ENCODE measurements at places on chromosomes 3 and 15. TPM values are rescaled to one million over a fixed set of nuclear protein-coding genes. Genes with fewer than 3 reads are reported as not detected.

DNA sequence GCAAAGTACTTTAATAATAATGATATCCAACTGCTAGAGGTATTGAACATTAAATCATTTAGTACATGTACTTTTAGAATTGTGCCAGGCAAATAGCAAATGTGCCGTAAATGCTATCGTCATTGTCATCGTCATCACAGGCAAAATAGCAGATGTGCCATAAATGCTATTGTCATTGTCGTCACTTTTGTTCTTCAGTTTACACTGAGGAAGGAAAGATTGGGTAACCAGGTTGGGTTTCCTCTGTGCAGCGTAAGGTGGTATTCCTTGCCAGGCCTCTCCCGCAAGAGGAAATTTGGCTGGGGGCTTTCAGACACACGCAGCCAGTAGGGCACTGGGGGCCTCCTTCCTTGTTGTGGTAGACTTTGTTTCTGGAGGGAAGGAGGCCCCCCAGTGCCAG lies 26.4 kb downstream of the ABHD17C start:
- no peak for DNase-seq

- DNase-seq = no peak
These were observed 105.8 kb upstream of the GAP43 start for GRCh38 chr3:115517457-115518050.

GRCh38 chr3:42019144-42019952 lies 57.4 kb upstream of the ULK4 start:
- DNase-seq = no peak

DNA sequence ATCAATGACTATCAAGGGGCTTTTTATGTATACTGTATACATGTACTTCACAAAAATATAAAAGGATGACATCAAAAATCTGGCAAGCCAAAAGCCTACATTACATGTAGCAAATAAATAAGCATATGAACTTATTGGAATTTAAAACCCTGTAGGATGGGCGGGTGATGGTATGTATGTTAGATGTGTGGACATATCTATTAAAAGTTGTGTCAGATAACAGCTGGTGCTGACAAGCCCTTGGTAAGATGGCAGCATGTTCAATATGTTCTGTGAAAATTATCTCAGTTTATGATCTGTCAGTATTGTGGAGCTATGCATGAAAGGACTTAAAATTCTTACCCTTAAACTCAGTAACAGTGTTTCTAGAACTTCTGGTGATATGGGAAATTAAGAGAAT lies 20.1 kb downstream of the CTNNB1 start:
- no peak for DNase-seq

- DNase-seq = peak; percentile 67
These were observed 2.6 kb downstream of the CCDC9B start for GRCh38 chr15:40338041-40338657.

DNA sequence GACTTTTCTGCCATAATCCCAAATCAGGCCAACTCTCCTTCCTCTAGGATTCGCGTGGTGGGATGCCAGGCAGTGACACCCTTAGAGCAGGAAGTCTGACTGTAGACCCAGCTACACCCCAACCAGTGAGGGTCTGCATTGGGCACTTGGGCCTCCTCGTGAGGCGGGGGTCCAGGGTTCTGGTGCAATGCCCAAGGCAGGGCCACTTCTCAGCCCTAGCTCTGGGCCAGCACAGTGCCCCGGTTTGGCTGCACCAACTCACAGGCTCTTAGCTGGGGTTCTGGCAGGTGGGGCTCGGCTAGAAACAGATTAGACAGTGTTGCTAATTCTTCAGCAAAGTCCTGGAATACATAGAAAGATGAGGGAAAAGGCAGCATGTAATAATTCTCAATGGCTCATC lies 12.7 kb downstream of the CDAN1 start:
- DNase-seq = no peak

DNA sequence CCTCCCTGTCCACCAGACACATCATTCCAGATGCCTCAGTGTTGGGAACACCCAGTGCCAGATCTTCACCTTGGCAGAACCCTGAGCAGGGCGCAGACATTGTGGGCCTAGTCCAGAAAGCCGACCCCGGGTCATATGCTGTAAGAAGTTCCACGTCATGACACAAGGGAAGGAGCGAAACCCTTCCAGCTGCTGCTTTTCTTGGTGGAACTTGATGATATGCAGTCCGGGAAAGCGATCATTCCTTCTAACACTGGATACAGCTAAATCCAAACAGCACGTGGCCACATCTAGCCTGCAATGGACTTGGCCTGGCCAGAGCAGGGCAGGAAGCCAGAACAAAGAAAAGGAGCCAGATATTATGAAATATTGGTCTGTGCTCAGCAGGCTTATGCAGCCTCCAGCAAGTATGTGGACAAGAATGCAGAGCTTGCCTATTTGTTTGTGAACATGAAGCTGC lies 22.0 kb downstream of the GASK1A start:
- DNase-seq = peak; percentile 99

GRCh38 chr3:62318365-62318751 lies 55.0 kb downstream of the FEZF2 start:
- DNase-seq = no peak

- DNase-seq = no peak
These were observed 792.1 kb upstream of the LMCD1 start for GRCh38 chr3:7709376-7710082.

Gene CACNA2D2
- 3.0 TPM for total RNA-seq

DNA sequence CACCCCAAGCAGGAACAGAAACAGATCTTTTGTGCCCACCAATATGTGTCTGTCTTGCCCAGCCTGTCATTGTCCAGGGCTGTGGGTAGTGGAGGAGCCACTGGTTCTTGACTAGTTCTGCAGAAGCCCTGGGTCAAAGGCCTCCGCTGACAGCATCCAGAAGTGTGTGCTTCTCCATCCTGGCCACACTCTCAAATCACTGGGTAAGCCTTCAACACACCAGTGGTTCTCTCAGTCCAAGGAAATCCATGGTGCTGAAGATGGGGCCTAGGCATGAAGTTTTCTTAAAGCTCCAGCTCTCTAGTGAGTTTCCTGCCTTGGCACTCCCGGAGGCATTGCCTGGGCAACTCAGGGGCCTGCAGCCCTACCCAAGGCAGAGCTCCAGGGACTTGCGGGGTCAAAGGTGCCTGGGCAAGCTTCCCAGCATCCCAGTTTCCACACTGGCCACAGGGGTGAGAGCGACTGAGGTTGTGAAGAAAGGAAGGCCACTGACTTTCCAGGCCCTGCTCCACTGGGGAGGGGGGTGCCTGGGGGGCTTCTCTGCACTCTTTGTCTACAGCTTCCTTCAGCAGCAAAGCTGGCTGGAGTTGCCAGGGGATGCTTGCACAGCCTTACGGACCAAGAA lies 37.9 kb upstream of the RPL32 start:
- DNase-seq = no peak

Gene SERINC4
- 0.18 TPM for total RNA-seq

DNA sequence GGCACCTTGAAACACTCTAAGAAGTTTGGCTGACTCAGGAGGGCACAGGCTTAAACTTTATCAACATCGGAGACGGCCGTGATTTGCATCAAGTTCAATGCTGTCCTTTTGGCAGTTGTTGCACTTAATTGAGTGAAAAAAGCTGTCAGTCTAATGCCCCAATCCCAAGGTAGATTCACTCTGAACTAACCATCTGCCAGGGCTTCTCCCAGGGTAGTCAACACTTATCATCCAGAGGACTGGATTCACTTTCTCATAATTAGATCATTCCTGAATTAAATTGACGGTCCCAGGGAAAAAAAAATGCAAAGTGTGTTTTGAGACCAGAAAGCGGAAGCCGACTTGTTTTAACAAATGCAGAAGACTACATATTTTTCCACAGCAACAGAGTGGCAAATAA lies 28.5 kb downstream of the RORA start:
- DNase-seq = no peak

Gene TMF1
- 26.7 TPM for total RNA-seq

Gene CPLX3
- not detected for total RNA-seq

DNA sequence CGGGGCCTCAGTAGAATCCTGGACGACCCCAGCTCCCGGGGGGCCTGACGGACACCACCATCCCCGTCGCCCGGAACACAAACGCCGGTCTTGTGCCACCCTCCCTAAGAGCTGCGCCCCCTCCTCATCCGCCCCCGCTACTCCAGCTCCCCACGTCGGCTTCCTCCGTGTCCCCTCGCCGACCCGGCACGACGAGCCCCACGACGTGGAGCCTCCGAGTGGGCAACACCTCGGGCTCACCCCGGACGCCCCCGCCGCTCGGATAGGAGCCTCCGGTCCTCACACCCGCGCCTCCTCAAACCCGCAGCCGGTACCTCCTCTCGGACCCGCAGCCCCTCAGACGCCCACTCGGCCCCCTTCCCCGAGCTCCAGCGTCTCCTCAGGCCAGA lies 525 bp downstream of the NPTN start:
- DNase-seq = no peak

Gene TOPAZ1
- total RNA-seq = not detected

- DNase-seq = no peak
These were observed 24.6 kb upstream of the LRRFIP2 start for GRCh38 chr3:37198996-37199395.

DNA sequence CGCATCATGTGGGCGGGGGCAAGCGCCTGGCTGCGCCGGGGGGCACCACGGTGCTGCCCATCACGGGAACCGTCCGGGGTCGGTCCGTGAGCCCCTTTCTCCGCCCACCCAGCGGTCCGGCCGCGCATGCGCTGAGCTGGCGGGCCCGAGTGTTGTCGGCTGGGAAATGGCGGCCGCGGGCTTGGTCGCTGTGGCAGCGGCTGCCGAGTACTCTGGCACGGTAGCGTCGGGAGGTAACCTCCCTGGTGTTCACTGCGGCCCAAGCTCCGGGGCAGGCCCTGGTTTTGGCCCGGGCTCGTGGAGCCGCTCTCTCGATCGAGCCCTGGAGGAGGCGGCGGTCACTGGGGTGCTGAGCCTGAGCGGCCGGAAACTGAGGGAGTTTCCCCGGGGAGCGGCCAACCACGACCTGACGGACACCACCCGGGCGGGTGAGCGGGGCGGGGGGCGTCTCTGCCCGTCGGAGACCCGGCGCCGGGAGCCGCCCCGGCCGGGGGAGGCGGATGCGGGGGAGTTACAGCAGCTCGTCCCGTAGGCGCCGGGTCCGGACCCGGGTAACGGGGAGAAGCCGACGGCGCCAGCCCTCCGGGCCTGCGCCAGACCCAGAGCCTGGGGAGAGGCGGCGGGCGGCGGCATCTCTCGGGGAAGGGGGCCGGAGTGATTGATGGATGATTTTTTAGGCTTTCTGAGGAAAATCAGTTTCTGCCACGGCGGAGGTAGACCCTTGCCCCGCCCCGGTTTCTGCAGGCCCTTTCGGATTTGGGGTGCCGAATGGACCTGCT lies at the start of gene LRCH3:
Gene LRCH3 (plus strand): TSS at position 142 of the 779 bp plus-strand sequence. CDS start 25 bp downstream, at position 167.
- DNase-seq = peak; percentile 92

DNA sequence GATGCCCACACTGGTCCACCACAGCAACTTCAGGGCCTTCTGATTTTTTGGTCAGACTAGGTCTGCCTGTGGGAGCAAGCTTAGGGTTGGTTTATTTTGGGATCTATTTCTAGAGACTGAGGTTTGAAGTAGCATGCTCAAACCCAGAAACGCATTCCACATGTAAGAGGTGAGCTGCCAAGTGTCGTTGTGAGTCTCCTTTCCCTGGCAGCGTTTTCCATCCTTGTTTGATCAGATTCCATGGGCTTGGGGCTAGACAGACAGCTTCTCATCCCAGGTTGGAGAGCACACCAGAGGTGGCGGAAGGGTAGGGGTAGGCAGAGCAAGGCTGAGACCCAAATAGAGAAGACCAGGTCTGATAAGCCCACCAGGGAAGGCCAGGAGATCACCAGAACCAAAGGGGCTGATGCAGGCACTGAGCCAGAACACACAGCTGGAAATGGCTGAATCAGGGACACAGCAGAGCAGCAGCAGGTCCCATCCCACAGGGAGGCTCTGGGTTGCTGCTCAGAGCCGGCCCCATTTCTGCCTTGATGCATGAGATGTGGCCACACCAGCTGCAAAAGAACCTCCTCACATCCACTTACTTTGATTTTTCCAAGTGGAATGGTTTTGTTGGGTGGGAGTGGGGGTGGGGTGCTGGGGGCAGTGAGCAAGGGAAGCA lies 186.8 kb downstream of the THSD4 start:
- peak; percentile 54 for DNase-seq

Gene RTP3
- 0.04 TPM for total RNA-seq

GRCh38 chr3:131020122-131020693 lies 6.4 kb downstream of the ASTE1 start:
- DNase-seq = peak; percentile 39

- no peak for DNase-seq
These were observed 581.1 kb upstream of the GBE1 start for GRCh38 chr3:82342521-82342920.

Gene WDR93
- total RNA-seq = 0.04 TPM

Gene SYNPR
- total RNA-seq = 0.04 TPM

DNA sequence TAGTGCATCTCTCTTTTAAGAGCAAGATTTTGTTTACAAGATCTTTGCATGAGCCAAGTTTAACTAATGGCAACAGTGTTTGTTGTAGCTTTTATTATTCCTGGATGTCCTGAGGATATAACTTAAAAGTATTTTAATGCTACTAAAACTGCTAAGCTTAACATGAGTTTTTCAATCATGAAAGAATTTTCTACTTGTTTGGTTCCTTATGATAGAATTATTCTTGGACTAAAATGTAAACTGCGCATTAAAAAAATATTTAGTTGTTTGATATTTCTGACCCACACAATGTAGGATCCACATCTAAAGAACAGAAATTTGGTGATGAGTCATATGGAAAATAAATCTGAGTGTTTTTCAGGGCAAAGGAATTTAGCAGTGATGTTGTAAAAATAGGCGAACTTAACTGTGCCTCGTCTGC lies 70.8 kb downstream of the RAP2B start:
- peak; percentile 81 for DNase-seq

GRCh38 chr3:152998591-152998990 lies 163.4 kb upstream of the RAP2B start:
- DNase-seq = no peak

DNA sequence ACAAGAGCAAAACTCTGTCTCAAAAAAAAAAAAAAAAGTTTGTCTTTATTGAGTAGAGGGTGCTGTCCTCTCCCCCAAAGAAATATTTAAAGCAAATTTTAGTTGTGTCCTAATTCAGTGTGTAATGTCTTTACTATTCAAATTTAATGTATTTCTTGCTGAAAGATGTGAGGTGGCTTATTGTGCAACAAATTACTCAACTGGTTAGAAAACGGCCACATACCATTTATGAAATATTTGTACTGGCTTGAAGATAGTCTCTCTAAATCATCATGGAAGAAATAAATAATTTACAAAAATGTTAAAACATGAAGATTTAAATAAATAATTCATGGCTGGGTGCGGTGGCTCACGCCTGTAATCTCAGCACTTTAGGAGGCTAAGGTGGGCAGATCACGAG lies 63.0 kb downstream of the SLTM start:
- no peak for DNase-seq

GRCh38 chr3:171328419-171329082 lies 131.7 kb downstream of the TNIK start:
- DNase-seq = no peak

- DNase-seq = no peak
These were observed 47.1 kb downstream of the CAPN7 start for GRCh38 chr3:15253023-15253697.

All from muscle of leg (tissue), 16 donors.